ENCODE measurements at places on chromosomes 4 and X.

DNA sequence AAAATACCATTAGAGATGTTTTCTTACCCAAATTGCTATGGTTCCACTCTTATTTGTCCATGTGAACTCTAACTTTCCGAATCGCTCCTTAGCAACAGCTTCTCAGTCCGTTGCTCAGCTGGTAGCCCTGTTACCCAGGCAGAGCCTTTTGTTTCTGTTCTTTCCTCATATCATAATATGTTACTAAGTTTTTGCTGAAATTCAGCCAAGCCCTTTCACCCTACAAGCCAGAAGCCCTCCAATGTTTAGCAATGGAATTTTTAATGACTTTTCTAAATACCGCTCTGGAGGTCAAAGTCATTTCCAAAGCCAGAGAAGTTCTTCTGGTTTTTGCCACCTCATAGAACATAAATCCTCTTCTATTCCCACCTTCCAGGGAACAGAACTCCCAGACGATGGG, 1029.5 kb downstream of the C4orf33 start:
- no peak for DNase-seq
- no peaks in the 10 kb centered on the region for H3K4me1 ChIP-seq
- H3K27me3 ChIP-seq: no peaks in the 10 kb centered on the region
- H3K4me3 ChIP-seq: no peak overlapping the region
- no peaks in the 10 kb centered on the region for H3K36me3 ChIP-seq

GRCh38 chr4:98939892-98940298, 11.0 kb upstream of the EIF4E start:
- no peak for DNase-seq
- no peaks in the 10 kb centered on the region for H3K27me3 ChIP-seq
- peaks cover 4% of the 10 kb centered on the region for H3K36me3 ChIP-seq
- H3K27ac ChIP-seq: no peak overlapping the region
- peaks cover 10% of the 10 kb centered on the region for H3K4me1 ChIP-seq

- no peaks in the 10 kb centered on the region for H3K36me3 ChIP-seq
- peaks cover 36% of the 10 kb centered on the region for H3K4me1 ChIP-seq
- no peak overlapping the region for H3K4me3 ChIP-seq
- no peak for DNase-seq
- H3K27me3 ChIP-seq: no peaks in the 10 kb centered on the region
Observed at GRCh38 chrX:30659421-30659820, 6.2 kb downstream of the GK start.

DNA sequence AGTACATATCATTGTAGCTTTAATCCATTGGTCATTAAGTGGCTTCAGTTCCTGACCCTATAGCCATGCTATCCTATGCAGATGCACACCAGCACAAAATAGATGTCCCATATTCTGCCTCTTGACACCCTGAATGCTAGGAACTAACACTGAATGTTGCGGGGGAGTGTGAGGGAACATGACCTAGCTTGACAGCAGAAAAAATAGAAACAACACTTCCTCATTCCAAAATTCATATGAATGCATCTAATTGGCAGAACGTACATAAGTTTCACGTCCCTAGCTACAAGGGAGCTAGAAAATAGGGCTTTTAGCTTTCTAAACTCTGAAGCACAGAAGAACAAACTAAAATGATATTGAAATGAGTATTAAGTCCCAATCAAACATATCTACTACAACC, 14.4 kb upstream of the DCAF8L1 start:
- H3K4me3 ChIP-seq: no peak overlapping the region
- no peaks in the 10 kb centered on the region for H3K36me3 ChIP-seq
- H3K27me3 ChIP-seq: no peaks in the 10 kb centered on the region

DNA sequence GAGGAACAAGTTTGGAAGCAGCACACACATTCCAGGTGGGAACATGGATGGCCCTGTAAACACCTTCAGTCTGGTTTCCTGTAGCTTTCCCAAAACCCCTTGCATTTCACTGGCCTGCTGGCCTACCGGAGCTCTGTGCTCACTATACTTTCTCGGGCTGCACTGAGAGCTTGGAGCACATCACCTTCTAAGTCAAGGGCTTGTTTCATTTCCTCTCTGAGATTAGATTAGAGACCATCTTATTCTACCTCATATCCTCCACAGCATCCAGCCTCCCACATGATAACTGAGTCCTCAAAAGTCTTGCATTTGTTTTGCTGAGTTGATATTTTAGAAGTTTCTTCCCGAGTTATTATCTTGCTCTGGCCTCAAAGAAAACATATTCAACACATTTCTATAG, 147.7 kb downstream of the RASL11B start:
- peaks cover 31% of the 10 kb centered on the region for H3K36me3 ChIP-seq
- no peak overlapping the region for H3K27ac ChIP-seq
- DNase-seq: no peak
- peaks cover 15% of the 10 kb centered on the region for H3K4me1 ChIP-seq
- H3K27me3 ChIP-seq: no peaks in the 10 kb centered on the region
